ENCODE measurements at places on chromosomes 3 and 15.
A peak's percentile ranks its signal among the peaks of the same experiment; 100 is the strongest.

DNA sequence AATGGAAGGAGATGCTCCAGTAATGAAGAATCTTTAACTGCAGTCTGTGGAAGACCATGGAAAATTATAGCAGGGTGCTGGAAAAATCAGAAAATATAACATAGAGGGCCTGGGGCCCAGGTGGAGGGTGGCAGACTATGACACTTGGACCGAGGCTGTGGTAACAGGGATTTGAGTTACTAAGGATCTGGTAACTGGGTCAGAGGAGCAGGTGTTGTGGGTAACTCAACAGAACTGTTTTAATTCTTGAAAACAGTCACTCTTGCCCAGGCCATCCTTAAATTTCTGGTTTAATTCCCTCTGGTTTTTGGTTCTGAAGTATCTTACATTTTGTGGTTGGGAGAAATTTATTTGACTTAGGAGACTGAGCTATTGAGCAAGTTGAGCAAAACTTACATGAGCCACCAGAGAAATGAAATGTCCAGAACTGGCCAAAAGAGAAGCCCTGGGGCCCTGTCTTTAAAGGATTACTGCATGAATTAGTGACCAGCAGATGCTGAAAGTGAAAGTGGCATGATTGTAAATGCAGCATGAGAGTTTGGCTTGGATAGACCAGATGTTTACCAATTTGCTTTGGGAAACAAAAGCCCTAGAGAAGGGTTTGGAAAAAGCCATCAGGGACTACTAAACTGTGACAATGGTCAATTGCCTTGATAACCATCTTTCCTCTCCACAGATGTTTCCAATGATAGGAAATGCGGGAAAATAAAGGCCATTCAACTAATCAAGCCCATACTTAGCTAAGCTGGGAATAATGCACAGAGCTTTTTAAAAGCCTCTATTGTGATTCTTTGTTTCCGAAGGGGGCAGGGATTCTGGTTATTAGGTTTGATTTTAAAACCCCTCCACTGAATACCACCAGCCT is 374.9 kb upstream of the TGFBR2 start:
- no peak for DNase-seq

GRCh38 chr15:40787344-40787841 is 17.6 kb downstream of the C15orf62 start:
- no peak for DNase-seq

DNA sequence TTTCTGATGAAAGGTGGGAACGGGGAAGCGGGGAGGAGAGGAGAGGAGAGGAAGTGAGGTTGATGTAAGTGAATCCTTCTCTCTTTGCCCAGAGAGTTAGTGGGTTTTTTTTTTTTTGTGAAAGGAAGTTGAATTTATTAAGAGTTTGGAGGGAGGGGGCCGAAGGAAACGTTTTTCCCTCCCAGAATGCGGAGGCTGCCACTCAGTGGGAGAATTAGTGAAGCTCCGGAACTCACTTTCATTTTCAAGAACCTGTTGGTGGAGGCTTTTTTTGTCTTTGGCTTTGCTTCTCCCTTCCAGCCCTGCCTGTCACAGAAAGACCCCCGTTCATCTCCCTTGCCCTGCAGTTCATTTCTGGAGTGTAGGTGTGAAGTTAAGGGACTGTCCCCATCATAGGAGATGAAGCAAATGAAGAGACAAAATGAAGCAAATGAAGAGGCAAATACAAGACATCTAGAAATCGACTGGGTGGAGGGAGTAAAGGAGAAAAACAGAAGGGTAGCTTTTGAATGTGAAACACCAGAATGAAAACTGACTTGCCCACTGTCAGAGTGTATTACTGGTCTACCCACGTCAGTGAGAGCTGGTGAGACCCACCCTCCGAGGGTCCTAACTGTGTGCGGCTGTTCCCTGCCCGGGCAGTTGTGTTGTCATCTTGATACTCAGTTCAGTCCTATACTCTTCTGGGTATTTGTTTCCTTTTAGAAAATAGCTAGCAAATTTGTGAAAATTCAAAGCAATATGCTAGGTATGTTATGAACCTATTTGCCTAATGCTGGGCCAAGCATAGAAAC is 91.5 kb downstream of the ITPR1 start:
- peak; percentile 82 for DNase-seq

- no peak for DNase-seq
Observed at GRCh38 chr15:57124036-57124435, 205.6 kb downstream of the TCF12 start.

- no peak for DNase-seq
Observed at GRCh38 chr15:82393671-82394070, 35.9 kb upstream of the GOLGA6L9 start.

GRCh38 chr15:77672135-77672534 is 39.4 kb upstream of the LINGO1 start:
- DNase-seq, result no peak

DNA sequence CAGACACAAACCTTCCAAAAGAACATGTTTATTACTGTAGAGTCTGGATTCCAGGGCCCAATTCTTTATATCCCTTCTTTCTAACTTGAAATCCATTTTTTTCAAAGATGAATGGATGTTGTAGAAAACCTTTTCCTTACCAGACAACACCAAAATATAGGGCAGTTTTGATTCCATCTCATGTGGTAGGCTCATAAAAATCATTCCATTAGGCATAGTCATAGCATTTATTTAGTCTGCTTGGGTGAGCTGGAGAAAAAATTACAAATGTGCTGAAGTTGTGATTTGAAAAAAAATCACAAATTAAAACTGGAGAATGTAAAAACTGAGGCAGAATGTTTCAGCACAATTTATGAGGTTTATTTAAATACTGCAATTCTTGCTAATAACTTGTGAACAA is 199.3 kb upstream of the TBC1D5 start:
- no peak for DNase-seq

DNA sequence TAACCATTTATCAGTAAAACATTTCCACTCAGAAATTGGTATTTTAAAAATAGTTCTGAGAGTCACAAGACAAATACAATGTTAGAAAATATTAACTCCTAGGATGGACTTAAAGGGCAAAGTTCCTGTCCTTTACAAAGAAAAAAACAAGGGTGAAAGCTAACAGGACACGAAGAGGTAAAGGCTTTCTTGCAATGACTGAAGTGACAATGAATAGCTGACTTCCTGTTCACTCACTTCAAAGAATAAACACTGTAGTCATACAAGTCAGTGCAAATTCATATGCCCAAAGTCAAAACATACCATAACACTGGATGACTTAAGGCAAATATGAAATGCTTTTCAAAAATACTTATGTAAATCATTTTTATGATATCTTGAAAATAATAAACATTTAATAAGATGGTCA is 1389.8 kb upstream of the ALCAM start:
- no peak for DNase-seq

Measured in common myeloid progenitor, CD34-positive (primary cell).